ENCODE measurements at places on chromosomes 11 and 22.

DNA sequence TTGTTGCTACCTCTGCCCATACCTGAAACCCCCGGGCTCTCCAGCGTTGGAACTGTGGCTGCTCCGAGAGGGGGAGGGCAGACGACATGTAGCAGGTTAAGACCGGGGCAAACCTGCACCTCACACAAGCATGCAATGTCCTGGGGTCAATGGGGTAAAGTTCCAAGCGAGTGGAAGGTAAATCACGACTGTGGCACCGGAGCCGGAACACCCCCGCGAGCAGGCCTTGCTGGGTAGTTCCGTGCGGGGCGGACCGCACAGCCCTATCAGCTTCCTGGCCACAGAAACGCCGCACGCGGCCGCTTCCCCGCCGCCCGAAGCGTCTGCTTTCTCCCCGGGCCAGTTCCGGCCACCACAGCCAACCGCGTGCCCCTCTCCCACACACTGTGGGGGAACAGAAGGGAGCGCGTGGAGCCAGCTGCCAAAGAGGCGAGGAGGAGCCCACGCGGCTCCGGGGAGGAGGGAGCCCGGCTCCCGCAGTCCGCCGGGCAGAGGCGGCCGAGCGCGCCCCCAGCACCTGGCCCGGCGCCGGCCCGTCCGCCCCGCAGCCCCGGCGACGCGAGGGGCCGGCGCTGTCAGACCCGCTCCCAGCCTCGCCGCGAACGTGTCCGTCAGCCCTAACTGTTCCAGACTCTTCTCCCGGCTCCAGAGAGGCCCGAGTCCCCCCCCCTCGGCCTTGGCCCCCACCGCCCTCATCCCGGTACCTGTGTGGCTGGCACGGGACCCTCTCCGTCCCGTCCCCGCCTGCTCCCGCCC is 1.6 kb downstream of the SPTBN2 start:
- DNase-seq: peak; percentile 36

DNA sequence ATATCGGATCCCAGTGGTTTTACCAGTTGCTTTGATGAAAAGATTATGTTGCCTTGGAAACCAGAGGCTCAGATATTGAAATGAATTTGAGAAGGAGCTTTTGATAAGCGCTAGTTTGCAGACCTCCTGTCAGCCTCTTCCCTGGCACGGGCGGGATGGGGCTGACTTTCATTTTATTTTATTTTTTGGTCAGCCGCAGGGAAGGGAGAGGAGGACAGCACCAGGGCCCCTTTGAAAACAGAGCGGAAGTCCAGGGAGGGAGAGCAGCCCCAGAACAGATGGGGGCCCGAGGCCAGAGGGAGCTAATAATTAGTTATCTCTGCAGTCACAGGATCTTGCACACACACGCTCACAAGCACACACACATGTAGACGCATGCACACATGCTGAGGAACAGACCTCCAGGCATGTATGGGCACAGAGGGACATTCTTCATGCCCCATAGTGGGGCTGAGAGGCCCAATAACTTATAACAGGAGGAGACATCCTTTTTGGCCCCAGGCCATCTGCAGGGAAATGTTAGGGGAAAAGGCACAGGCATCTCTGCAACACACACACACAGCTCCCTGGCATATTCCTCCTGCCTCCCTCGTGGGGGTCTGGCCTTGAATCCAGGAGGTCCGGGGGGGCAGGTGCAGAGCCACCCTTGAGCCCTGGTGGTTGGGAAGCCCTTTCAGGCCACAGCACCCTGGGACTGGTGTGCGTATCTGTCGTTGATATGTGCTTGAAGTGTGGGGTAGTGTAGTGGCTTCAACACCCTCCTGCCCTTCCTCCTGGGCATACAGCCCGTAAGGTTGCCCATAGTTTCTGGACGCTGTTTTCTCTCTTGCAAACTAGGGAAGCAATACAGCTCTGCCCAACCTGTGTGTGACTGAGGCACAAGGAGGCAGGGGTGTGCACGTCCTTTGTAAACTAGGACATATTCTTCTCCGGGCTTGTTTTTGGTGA is 117.3 kb downstream of the CEP164 start:
- DNase-seq: peak; percentile 4

DNA sequence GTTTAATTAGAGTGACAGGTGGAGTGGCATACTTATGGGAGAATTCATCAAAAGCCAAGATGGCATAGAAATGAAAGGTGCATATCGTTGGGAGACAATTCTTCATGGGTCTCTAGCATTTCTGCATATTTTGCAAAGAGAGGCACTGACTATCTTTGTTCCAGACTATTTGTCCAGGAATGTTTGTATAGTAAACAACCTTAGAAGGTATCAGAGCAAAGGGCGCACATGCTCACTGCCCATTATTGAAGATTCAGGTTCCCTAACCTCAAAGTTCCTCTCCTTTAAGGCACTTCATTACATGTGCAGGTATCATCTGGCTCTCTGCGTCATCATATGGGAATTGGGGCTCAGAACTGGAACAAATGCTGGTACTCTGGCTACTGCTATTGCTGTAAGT is 4.7 kb upstream of the NEU3 start:
- no peak for DNase-seq

DNA sequence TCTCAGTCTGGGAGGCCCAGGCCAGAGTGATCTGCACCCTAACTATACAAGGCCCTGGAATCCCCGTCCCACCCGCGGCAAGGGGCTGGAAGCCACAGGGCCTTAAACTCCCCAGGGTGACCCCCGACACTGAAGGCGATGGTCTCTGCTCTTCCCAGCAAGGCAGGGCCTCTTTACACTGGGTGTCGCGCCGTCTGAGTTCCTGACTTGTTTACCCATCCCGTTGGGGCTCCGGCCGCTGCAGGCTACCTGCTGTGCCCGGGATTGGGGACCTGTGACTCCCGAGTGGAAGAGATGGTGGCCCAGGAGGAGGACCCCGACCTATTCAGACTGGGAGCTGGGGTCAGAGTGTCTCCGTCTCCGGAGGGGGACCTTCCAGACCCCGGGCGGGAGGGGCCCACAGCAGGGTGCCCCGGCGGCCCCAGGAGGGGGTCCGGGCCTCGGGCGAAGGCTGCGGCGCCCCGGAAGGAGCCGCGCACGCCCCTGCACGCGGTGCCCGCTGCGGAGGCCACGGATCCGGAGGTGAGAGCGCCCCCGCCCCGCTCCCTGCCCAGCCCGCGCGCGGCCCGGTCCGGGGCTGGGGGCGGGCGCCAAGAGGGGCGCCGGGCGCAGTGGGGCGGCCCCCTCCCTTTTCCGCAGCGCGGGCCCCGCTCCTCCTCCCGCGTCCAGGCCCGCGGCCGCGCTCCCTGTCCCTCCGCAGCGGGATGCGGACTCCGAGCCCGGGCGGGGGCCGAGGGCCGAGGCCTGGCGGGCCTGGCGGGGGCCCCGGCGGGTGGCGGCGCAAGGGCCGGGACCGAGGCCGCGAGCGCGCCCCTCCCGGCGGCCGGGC is 560 bp upstream of the MPPED1 start:
- DNase-seq: no peak

Data from EH (cell line).